ENCODE measurements at places on chromosomes 2 and 18.

GRCh38 chr2:222038067-222038802, 260.6 kb downstream of the PAX3 start:
- DNase-seq, result no peak

DNA sequence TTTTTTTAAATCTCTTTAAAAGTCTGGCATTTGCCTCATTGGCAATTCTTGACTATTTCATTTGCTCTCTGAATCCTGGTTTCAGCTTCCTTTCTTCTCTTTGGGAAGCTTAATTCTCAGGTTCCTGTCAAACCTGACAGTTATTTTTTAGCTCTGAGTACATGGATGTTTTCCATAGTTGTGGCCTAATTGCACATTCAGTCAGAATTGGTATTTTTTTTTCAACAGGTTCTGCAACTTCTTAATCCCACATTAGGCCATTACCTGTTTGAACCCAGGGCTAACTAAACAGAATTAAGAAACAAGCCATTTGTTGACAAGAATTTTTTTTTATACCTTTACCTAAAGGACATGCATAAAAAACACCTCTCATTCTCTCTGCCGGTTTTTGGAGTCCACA, 338.8 kb downstream of the SETBP1 start:
- no peak for DNase-seq

GRCh38 chr18:62277045-62277444, 48.1 kb upstream of the TNFRSF11A start:
- no peak for DNase-seq

- no peak for DNase-seq
Measured at GRCh38 chr2:20491739-20492531, 45.1 kb downstream of the RHOB start.

- DNase-seq, result no peak
Measured at GRCh38 chr2:200477667-200478131, 32.2 kb downstream of the KCTD18 start.
